ENCODE measurements at places on chromosomes 16 and 17.

DNA sequence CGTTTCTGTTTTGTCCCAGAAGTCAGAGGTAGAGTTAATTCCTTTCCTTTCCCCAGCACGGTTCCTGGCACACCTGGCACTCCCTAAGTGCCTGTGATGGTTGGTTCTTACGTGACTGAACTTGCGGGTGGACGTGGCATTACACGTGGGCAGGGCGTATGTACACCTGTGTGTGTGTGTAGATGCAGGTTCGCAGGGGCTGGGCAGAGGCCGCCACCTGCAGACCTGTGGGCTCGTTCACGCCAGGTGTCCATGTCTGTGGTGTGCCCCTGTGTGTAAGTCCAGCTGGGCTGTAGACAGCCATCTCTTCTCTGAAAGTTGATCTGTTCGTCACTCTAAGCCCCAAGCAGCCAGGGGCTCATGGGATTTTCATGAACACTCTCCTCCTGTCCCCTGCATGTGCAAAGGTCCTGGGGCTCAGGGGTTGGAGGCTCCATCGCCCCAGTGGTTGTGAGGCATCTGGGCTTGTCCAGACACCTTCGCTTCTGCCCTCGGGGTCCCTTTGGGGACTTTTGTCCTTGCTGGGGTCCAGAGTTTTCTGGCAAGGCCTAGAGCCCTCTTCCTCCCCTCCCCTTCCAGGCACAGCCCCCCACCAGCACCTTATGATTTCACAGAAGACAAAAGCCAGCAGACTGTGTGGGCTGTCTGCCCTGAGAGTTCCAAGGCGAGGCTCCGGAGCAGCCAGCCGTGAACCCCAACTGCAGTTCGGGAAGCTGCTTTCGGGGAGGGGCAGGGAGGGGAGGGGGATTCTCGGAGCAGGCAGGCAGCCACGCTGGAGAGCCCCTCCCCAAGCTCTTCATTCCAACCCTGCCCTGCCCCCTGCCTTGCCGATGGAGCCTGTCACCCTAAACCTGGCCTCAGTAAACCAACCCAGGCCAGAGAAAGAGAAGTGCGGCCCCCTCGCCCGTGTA lies 5.4 kb upstream of the FSCN2 start:
- DNase-seq: peak; percentile 71

GRCh38 chr16:66115373-66115772 lies 251.1 kb upstream of the CDH5 start:
- no peak for DNase-seq

GRCh38 chr17:71522383-71522782 lies 598.4 kb upstream of the SOX9 start:
- no peak for DNase-seq

GRCh38 chr16:75909746-75910145 lies 183.5 kb upstream of the CPHXL start:
- DNase-seq: no peak

GRCh38 chr17:45749831-45750335 lies 34.2 kb upstream of the CRHR1 start:
- no peak for DNase-seq

GRCh38 chr16:35506898-35507194 lies 2047.4 kb downstream of the TP53TG3F start:
- no peak for DNase-seq

DNA sequence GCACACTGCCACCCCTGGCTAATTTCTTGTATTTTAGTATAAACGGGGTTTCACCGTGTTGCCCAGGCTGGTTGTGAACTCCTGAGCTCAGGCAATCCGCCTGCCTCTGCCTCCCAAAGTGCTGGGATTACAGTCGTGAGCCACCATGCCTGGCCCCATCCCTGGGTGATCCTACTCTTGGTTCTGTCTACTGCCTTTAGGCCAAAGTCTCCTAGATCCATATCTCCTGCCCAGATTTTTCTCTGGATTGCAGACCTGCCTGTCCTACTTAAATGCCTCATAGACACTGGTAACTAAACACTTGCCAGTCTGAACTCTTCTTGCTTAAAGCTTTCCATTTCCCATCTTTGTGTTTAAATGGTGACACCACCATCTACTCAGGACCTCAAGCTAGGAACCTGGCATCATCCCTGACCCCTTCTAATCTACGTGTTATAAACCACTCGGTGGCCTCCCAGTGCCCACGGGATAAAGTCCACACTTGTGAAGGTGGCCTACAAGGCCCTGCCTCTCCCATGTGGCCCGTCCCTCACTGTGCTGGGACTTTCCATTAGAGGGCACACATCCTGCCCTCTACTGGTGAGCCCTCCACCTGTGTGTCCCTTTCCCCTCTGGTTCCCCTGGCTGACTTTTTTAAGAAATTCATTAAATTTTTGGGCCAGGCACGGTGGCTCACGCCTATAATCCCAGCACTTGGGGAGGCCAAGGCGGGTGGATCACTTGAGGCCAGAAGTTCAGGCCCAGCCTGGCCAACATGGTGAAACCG lies 51.1 kb downstream of the USP43 start:
- no peak for DNase-seq

- DNase-seq: peak; percentile 63
Observed at GRCh38 chr16:56657555-56658326, at the start of gene MT1F. Gene MT1F, plus strand, starts transcription at chr16:56657959. Its CDS starts 100 bp downstream, at chr16:56658059.

DNA sequence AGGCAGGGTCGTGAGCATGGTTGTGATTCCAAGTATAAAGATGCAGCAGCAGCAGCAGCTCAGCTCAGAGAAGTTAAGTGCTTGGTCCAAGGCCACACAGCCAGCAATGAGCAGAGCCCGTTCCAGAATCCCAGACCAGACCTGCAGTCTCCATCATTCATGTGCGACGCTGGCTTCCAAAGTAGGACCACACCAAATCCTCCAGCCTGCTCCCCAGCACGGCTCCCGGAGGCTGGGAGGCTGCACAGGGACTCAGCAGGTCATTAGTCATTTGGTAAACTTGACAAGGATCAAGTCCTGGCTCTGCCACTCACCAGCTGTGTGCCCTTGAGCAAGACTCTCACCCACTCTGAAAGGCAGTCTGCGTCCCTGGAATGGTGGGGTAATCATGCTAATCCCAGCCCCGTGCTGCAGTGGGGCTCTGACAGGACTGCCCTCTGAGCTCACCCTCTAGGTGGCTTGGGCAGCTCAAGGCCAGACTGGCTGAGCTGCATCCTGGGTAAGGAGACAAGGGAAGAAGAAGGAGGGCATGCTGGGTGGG lies 95.1 kb upstream of the TMEM132E start:
- no peak for DNase-seq

GRCh38 chr16:72198771-72199201 lies 26.8 kb upstream of the PMFBP1 start:
- DNase-seq: no peak

DNA sequence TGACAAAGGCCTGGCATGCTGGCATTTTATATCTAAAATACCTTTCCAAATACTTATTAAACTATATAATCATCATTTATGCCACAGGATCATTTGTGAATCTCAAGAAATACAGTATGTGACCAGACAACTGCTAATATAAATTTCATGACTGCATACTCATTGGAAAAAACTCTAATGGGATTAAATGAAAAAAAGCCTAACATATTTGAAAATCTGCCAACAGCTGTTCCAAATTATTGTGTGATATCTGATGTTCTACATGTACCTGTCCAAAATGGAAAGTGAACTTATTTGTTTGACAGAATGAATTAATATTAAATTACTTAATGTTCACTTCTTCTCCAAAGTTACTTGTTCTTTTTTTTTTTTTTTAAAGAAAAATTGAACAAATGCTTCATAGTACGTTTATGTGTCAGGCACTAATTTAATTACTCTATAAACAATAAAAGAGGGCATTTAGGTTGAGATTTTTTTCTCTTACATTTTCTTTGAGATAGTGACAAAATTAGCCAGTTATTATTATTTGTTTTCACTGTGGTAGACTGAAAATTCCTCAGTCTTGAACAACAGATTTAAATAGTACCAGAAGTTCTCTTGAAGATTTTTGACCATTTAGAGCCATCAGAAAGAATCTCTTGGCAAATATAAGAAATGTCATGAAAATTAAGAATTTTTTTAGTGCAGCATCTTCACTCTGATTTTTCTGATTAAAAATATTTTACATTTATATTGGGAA lies 114.0 kb downstream of the FTO start:
- DNase-seq: no peak

- DNase-seq: no peak
Observed at GRCh38 chr17:49554694-49555494, 20.8 kb upstream of the NXPH3 start.

DNA sequence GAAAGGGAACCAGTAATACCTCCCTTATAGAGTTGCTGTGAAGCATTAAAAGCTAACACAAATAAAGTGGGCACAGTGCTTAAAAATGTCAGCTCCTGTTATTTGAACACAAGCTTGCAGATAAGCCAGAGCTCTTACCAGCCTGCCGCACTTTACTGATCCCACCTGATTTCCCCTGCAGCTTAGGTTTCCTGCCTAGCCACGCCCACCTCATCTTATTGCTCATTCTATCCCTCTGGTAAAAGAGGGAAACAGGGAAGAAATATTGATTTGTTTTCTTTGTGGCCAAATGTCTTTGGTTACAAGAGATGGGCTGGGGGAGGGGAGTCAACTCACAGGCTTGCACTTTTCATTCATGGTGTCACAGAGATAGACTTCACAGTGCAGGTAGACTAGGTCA lies 9.6 kb upstream of the GP2 start:
- no peak for DNase-seq

- no peak for DNase-seq
Observed at GRCh38 chr16:1216296-1216619, 8.8 kb downstream of the TPSG1 start.

DNA sequence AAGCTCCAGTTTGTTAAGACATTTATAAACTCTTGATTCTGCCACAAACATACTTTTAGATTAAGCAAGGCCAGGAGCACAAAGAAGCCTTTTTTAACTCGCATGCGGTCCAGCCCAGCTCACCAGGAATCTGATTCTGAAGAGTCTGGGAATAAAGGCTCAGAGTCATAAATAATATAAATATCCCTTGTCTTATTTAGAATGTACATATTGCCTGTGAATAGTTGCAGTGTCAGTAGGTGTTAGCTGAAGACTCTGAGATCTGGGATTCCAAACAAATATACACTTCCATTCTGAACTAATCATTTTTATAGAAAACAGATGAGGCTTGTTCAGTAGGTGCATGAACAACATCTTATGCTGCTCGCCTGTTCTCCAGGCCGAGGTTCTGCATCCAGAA lies 59.1 kb upstream of the ELAC2 start:
- DNase-seq: no peak

DNA sequence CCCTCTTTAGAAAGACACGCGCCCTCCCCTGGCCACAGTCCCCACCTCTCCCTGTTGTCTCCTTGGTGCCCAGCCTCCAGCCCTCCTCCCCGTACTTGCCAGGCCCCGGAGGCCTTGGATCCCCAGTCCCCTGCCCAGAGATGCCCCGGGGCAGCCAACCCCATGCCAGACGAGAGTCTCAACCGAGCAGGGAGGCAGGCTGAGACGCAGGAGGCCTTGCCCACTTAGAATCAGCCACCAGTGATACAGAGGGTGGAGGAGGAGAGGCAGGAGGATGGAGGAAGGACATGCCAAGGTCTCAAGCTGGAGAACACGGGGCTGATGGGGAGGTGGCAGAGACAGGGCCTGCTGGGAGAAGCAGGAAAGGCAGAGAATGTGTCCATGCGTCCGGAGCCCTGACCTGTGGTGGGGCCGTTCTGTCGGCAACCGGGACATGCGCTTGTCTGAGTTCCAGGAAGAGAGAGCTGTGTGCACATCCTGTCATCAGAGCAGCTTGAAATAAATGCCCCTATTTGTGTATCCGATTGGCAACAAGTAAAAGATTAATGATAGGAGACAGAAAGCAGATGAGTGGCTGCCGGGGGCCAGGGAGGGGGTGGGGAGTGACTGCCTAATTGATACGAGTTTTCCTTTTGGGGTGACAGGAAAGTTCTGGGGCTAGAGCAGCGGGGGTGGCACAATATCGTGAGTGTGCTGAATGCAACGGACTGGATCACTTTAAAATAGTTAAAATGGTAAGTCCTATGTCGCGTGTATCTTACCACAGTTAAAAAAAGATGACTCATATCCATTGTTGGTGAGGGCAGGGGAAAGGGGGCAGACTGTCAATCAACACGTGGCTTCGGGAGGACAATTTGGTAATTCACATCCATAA lies 44.7 kb upstream of the MEAK7 start:
- no peak for DNase-seq

DNA sequence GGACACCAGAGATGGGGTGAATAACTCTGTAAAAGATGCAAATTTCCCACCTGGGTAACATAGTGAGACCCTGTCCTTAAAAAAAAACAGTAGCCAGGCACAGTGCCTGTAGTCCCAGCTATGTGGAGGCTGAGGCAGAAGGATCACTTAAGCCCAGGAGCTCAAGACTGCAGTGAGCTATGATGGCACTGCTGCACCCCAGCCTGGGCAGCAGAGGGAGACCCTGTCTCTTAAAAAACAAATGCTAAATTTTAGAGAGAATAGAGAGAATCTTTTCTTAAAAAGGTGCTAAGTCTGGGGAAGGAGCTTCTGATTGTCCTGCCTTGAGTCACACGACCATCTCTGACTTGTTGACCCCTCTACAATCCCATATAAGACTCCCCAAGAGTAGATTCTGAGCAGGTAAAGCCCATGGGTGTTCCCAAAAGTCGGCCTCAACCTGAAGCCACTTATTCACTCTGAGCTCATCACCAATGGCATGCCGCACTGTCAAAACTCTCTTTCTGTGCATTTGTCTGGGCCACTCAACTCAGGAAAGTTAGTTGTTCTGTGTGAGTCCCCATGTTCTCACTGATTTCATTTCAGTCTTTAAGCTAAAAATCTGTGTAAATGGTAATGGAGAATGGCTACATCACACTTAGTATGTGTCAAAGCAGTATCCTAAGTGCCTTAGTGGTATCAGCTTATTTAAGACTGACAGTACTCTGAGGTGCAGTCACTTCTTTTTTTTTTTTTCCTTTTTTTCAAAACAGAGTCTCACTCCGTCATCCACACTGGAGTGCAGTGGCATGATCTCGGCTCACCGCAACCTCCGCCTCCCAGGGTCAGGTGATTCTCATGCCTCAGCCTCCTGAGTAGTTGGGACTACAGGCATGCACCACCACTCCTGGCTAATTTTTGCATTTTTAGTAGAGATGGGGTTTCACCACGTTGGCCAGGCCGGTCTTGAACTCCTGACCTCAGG lies 41.6 kb downstream of the PRKCB start:
- DNase-seq: no peak

DNA sequence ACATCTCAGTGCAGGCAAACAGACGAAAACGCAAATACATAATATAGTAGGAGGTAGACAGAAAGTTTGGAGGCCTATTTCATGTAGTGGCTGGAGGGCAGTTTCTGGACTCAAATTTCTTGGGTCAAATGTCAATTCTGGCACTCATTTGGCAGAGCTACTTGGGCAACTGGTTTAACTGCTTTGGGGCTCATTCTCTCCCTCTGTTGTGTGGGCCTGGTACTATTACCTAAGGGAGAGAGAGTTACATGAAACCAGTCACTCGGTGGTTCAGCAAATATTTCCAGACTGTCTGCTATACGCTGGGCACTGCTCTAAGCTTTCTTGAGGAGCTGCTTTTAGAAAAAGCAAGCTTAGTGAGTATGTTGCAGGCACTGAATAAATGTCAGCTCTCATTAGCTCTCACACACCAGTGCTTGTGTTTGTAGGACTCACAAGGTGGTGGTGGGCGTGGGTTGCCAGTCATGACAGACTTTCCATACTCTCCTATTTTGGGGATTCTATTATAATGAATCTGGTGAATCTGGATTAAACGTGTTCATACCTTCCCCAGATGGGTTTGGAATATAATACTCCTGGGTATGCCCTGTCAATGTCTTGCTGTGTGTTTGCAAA lies 1.8 kb upstream of the SHISA9 start:
- DNase-seq: no peak

- DNase-seq: no peak
Observed at GRCh38 chr17:80262775-80263244, 2.2 kb downstream of the RNF213 start.

All from hematopoietic multipotent progenitor cell (in vitro differentiated cells).